Brain microvascular endothelial cell (primary cell): ENCODE measurements at places on chromosomes 5 and 9.

GRCh38 chr9:108816037-108816436 is 39.7 kb downstream of the ACTL7B start:
- no peak for DNase-seq

- peak; percentile 55 for DNase-seq
Measured at GRCh38 chr5:124661317-124662141, 84.9 kb downstream of the ZNF608 start.

GRCh38 chr9:81522716-81523551 is 166.4 kb downstream of the TLE1 start:
- peak; percentile 59 for DNase-seq

DNA sequence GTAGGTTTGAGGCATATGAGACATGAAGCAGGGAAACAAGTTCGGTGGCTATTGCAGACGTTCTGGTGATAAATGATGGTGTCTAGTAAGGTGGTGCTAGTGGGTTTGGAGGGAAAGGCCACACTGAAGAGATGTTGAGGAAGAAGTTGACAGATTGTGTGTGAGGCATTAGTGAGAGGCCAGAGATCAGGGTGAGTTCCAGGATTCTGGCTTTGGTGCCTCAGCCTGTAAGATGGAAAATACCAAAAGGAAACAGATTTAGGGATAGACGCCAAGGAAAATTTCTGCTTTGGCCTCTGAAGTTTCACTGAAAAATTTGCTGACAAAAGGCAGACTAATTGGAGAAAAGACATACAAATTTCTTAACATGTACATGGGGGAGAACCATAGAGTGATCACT is 6.4 kb upstream of the PAIP1 start:
- no peak for DNase-seq

DNA sequence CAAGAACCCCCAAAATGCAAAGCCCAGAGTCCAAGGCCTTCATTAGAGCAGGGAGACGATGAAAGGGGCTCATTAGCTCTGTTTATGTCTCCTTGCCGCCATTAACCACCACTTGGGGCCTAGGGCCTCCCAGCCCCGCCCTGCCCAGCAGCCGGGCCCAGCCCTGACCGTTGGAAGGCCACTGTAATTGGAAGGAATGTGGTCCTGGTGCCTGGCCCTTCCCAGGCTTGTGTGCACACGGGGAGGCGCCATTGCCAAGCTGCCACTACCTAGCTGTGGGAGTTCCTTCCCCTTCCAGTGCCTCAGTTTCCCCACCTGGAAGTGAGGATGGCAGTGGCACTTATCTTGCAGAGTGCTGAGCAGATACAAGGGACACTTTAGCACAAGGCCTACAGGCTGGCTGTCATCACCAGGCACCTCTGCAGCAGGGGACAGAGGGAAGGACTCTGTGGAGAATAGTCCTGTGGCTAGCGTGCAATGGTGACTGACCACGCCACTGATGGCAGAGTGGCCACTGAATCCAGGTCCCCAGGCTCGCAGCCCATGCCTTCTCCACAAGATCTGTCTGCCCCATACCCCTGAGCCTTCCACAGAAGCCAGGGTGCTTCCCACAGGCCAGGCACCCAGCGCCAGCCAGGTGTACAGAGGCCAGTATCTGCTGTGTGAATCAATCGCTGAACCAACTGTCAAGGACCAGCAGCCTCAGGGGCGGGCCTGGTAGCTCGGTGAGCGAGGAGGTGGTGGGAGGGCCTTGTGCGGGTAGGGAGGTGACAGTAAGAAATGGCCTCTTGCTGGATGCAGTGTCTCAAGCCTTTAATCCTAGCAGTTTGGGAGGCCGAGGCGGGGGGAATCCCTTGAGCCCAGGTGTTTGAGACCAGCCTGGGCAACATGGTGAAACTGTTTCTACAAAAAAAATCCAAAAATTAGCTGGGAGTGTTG is 20.8 kb downstream of the GBGT1 start:
- DNase-seq = no peak
